Hematopoietic multipotent progenitor cell (in vitro differentiated cells): ENCODE measurements at places on chromosomes 12 and 14. TPM values are rescaled to one million over a fixed set of nuclear protein-coding genes. Genes with fewer than 3 reads are reported as not detected.

The CIROP gene
- not detected for total RNA-seq

The PTPRR gene
- total RNA-seq, result 0.27 TPM

The CABP1 gene
- under 0.01 TPM for total RNA-seq

The SYNE3 gene
- 15.1 TPM for total RNA-seq

The COCH gene
- total RNA-seq, result 2.2 TPM

The BCL2L2 gene
- total RNA-seq, result 11.6 TPM

The TWF1 gene
- 9.4 TPM for total RNA-seq

The KCNA1 gene
- total RNA-seq, result under 0.01 TPM

The NGB gene
- total RNA-seq, result not detected

- DNase-seq, result no peak
Measured at GRCh38 chr12:124345795-124346194, 50.9 kb downstream of the RFLNA start.

DNA sequence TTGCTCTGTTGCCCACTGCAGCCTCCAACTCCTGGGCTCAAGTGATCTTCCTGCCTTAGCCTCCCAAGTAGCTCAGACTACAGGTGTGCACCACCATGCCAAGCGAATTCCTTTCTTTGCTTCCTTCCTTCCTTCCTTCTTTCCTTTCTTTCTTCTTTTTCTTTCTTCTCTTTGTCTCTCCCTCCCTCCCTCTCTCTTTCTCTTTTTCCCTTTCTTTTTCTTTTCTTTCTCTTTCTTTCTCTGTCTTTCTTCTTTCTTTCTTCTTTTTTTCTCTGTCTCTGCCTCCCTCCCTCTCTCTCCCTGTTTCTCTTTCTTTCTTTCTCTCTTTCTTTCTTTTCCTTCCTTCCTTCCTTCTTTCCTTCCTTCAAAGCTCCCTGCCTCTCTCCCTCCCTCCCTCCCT lies 52.9 kb downstream of the LGMN start:
- no peak for DNase-seq

DNA sequence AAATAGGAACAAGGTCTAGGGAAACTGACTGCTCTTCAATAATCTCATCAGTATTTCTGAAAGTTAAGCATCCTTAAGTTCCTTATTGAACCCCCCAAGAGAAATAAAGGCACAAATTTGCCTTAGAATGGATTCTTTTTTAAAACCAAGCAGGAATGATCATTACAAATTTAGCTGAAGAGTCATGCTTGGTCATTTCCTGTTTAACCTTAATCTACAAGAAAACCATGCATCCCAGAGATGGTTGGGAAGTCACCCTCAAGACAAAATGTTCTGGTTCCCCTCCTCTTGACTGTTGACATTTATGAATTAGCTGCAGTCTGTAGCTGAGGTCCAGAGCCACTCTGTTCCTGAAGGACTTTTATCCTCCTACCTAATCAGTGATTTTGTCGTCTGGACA lies 291.8 kb upstream of the G2E3 start:
- no peak for DNase-seq

GRCh38 chr12:25690996-25691864 lies 138.1 kb upstream of the LMNTD1 start:
- DNase-seq, result peak; percentile 34

GRCh38 chr14:92785667-92786426 lies 8.3 kb upstream of the GOLGA5 start:
- no peak for DNase-seq

GRCh38 chr12:132444957-132445883 lies 44.7 kb upstream of the FBRSL1 start:
- peak; percentile 49 for DNase-seq

DNA sequence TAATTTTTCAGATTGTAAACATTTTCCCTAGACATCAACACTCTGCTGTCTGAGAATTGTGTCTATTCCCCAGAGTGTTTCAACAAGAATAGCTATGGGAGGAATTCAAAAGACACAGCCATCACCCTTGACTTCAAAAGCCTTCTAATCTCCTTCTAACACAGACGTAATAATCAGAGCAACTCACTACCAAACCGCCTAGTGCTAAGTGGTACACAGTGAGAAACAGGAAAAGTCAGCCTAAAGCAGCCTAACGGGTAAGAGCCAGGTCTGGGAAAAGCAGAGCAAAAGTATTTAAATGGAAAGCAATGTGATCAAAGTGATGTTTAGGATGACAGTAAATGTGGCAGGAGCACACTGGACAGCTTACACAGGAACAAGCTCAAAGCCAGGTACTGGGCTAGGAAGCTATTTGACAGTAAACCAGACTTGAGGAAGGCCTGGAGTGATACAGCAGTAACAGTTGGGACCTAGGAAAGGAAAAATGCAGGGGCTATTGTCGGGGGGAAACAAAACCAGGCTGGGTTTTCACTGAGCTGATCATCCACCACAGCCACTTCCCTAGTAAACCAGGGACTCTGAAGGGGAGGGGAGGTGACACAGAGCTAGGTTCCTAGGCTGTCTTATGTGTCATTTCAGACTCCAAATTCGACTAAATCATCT lies 29.4 kb downstream of the CORO1C start:
- no peak for DNase-seq

DNA sequence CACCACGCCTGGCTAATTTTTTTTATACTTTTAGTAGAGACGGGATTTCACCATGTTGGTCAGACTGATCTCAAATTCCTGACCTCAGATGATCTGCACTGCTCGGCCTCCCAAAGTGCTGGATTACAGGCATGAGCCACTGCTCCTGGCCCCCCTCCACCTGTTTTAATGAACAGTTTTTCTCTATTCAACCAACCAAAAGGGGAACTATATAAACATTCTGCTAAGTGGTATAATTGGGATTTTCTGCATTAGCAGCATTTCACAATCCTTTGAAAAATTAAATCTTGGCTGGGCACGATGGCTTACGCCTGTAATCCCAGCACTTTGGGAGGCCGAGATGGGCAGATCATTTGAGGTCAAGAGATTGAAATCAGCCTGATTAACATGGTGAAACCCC lies 44.8 kb downstream of the KNTC1 start:
- DNase-seq, result no peak

- DNase-seq, result no peak
Measured at GRCh38 chr14:51474854-51475253, 176.9 kb upstream of the FRMD6 start.

- no peak for DNase-seq
Measured at GRCh38 chr12:116065606-116066005, 211.9 kb downstream of the MED13L start.

DNA sequence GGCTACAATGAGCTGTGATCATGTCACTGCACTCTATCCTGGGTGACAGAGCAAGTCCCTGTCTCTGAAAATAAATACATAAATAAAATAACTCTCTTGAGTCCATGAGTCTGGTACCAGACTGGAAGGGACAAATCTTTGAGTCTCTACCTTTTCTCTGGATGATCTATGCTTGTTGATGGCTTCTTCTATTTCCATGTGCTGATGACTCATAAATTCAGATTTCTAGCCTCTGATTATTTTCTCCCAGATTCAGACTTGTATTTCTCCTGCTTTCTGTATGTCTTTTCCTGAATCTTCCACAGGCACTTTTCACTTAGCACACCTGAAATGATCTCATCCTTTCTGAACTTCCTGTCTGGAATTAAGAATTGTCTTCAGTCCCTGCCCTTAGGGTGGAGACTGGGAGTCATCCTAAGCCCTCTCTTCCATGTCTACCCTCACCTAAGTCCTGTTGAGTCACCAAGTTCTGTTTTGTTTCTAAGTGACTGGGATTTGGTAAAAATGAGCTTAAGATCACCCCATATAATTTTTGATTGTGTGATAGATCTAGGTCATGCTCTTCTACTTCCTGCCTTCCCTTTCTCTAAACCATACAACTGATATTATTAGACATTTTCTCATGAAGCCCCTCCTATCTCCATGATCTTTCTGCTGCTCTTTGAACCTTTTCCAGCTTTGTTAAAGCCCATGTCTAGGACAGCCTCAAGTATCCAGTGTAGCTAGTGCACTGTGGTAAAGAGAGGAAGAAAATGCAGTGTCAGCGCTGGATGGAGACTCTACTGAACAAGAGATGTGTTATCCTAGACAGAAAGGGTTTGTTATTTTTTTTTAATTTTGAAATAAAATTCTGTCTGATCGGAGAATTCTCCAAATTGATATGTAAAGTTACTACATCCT lies 13.1 kb downstream of the AKAP6 start:
- DNase-seq, result no peak

DNA sequence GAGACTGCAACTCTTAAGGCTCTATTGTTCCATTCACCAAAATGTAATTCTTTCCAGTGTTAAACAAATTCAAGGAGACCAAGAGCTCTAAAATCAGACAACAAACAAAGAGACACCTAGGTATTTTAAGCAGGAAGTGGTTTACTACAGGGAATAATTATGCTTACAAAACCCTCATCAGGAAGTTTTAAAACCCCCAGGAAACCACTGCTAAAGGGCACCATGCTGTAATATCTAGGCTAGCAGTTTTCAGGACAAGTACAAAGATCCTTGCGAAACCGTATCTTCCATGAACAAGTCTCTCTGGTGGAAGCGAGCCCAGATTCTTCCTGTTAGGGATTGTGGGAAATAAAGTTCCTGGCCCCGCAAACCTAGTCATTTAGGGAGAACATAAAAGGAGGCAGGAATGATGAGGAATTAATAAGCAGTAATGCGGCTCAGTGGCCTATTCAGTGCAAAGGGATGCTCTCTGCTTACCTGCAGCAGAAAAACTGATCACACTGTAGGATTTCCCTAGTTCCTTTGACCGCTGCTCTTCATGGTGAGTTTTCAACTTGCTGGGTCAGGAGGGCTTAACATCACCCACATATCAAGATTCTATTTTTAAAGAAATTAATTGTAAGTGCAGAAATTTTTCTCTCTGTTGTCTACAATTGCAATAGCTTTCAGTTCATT lies 42.8 kb downstream of the ACSM4 start:
- DNase-seq, result no peak

DNA sequence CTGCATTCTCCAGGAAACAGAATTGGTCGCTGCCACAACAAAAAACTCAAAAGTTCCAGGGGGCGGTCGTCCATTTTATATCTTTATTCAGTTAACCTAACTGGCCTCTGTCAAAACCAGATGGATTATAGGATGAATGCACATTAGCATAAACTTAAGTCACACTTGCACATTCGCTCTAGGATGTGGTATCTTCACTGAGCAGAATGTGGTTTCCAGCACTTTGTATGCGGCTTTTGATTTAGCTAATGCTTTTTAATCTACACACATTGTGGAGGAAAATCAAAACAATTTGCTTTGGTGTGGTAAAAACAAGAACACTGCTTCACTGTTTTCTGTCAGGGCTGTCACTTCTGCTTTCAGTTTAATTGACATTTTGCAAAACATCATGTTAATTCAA lies 4.5 kb downstream of the TAS2R50 start:
- DNase-seq, result no peak

DNA sequence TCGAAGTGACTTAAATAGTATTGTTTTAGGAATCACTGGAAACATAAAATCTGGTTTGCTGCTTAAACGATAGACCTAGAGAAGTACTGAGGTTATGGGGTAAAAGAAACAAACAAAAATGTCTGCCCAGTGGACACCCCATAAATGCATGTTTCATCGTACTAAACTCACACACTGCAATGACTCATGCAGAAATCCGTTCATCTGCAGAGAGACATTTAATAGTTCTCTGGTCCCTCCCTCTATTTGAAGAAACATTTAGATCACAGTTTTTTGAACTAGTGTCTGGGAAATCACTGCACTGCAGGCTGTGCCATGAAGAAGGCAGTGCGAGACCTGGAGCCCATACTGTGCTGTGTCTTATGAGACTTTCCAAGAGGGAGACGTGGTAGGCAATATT lies 25.5 kb downstream of the SLC17A8 start:
- no peak for DNase-seq
